ENCODE measurements at places on chromosomes 1 and 21.
A peak's percentile ranks its signal among the peaks of the same experiment; 100 is the strongest.

- no peak for DNase-seq
Observed at GRCh38 chr1:38587766-38588165, 271.8 kb downstream of the RRAGC start.

- DNase-seq = no peak
Observed at GRCh38 chr1:234915924-234916675, 212.5 kb downstream of the TOMM20 start.

- DNase-seq = peak; percentile 48
Observed at GRCh38 chr1:206021626-206022365, 1.9 kb downstream of the CTSE start.

GRCh38 chr21:40316104-40316503, 448.9 kb downstream of the PCP4 start:
- DNase-seq = no peak

All from erythroblast (primary cell).